Thyroid gland (tissue), 4 donors: ENCODE measurements at places on chromosomes 2 and 18. TPM values are rescaled to one million over a fixed set of nuclear protein-coding genes. Genes with fewer than 3 reads are reported as not detected.
A peak's percentile ranks its signal among the peaks of the same experiment; 100 is the strongest.

- H3K27ac ChIP-seq: peak overlapping the region; percentile 41
- H3K4me1 ChIP-seq: peaks cover 25% of the 10 kb centered on the region
- no peaks in the 10 kb centered on the region for H3K27me3 ChIP-seq
- H3K36me3 ChIP-seq: no peaks in the 10 kb centered on the region
- DNase-seq: no peak
Measured at GRCh38 chr2:27955384-27956161, 65.0 kb downstream of the BABAM2 start.

GRCh38 chr2:127101756-127102477 is 5.0 kb downstream of the BIN1 start:
- DNase-seq: no peak
- H3K36me3 ChIP-seq: no peaks in the 10 kb centered on the region
- H3K4me3 ChIP-seq: no peak overlapping the region
- H3K4me1 ChIP-seq: peaks cover 20% of the 10 kb centered on the region

Gene ERFE
- total RNA-seq: 15.3 TPM

DNA sequence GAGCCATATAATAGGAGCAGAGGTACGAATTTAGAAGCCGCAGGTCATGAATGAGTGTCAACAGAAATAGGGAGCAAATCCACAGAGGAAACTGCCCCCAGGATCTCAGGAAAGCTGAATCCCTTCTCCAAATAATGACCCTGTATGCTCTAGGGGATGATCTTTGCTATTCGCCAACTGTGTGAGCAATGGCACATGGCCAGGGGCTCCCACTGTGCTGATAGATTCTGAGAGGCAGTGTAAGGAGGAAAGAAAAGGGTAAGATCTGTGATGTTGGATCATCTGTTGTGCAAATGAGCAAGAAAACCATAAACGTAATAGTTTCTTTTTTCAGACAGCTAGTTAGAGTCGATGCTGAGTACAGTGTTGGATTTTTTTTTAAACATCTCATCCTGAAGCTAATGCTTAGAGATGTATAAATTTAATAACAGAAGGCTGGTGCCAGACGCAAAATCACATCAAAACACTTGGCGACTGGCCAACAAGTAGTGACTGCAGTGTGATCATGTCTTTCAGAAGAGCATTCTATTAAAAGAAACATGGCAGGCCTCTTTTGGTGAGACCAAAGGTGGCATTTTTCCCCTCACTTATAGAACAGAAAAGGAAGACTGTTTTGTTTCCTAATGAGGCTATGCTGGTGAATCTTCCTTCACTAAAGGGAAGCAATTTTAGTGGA is 77.4 kb downstream of the ABCA12 start:
- no peak overlapping the region for H3K4me3 ChIP-seq
- H3K36me3 ChIP-seq: no peaks in the 10 kb centered on the region
- DNase-seq: no peak
- no peak overlapping the region for H3K27ac ChIP-seq
- no peaks in the 10 kb centered on the region for H3K27me3 ChIP-seq

DNA sequence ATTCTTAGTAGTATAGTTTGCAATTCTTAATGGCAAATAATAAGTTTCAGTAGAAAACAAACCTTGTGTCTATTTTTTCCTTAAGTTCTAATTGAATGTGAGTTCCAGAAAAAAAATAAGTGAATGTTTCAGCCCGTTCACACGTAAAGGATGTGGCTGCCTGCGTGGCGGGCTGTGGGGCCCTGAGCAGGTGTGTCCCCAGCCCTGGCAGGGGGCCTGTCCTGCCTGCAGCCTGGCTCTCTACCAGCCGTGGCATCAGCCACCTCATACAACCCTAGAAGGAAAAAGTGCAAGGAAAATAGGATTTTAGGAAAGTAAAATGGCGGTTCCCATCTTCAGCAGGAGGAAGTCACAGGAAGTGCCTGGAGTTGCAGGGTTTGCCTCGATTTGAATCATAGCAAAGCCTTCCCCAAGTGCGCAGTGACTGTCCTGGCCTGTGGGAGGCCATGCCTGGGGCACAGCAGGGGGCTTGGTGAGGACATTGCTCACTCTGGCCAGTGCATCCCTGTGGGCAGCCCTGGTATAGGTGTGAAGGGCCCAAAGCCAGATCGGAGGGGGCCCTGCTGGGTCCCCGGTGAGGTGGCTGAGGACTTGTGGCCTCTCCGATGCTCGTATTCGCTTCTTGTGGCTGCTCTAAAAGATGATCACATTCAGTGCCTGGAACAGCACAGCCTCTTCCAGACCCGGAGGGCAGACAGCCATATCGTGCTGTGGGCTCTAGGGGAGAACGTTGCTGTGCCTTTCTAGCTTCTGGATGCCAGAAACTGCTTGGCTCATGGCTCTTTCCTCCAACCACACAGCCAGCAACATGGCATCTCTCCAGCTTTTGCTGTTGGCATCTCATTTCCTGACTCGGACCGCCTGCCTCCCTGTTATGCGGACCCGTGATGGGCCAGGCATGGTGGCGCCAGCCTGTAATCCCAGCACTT is 12.6 kb downstream of the DTYMK start:
- no peaks in the 10 kb centered on the region for H3K27me3 ChIP-seq
- no peak overlapping the region for H3K4me3 ChIP-seq
- DNase-seq: no peak
- H3K4me1 ChIP-seq: no peaks in the 10 kb centered on the region
- no peak overlapping the region for H3K27ac ChIP-seq

DNA sequence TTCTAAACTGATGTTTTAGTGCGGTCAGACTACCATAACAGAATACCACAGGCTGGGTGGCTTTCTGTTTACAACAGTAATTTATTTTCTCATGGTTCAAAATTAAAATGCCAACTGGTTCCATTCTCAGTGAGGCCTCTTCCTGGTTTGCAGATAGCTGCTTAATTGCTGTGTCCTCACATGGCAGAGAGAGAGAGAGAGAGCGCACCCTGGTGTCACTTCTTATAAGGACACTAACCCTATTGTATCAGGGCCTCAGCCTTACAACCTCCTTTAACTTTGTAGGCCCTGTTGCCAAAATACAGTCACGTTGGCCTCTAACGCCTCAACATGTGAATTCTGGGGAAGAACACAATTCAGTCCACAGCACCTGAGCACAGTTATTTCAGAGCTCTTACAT is 37.5 kb upstream of the ZNF385B start:
- no peaks in the 10 kb centered on the region for H3K27me3 ChIP-seq
- no peaks in the 10 kb centered on the region for H3K4me1 ChIP-seq
- H3K36me3 ChIP-seq: no peaks in the 10 kb centered on the region
- no peak overlapping the region for H3K4me3 ChIP-seq
- no peak overlapping the region for H3K27ac ChIP-seq

DNA sequence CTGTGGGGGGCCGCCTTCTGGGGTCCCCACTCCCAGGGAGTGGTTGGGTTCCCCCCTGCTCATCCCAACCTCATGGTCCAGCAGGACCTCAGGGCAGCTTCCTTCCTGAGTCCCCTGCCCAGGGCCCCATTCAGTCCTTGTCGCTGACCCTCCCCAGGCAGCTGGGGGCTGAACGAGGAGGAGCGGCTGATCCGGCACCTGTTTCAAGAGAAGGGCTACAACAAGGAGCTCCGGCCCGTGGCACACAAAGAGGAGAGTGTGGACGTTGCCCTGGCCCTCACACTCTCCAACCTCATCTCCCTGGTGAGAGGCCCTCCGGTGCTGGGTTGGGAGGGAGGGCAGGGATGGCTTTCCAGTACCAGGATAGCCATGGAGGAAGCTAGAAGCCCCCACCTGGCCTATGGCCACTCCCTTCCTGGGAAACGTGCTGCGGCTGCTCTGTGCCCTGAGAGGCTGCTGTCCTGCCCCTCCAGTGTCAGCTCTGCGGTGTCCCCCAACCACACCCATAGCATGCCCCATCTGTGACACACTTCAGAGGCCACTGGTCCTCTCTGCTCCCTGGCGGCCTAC is 497 bp downstream of the CHRND start:
- peaks cover 23% of the 10 kb centered on the region for H3K27me3 ChIP-seq
- no peaks in the 10 kb centered on the region for H3K36me3 ChIP-seq
- no peak for DNase-seq
- no peak overlapping the region for H3K4me3 ChIP-seq
- no peak overlapping the region for H3K27ac ChIP-seq
- H3K4me1 ChIP-seq: peaks cover 6% of the 10 kb centered on the region

Gene CHST9
- 0.13 TPM for total RNA-seq

GRCh38 chr2:195318440-195319111 is 338.4 kb upstream of the SLC39A10 start:
- DNase-seq: peak; percentile 15
- no peaks in the 10 kb centered on the region for H3K4me1 ChIP-seq
- H3K27me3 ChIP-seq: no peaks in the 10 kb centered on the region
- no peak overlapping the region for H3K27ac ChIP-seq

Gene SLC25A52
- total RNA-seq: 1.2 TPM

DNA sequence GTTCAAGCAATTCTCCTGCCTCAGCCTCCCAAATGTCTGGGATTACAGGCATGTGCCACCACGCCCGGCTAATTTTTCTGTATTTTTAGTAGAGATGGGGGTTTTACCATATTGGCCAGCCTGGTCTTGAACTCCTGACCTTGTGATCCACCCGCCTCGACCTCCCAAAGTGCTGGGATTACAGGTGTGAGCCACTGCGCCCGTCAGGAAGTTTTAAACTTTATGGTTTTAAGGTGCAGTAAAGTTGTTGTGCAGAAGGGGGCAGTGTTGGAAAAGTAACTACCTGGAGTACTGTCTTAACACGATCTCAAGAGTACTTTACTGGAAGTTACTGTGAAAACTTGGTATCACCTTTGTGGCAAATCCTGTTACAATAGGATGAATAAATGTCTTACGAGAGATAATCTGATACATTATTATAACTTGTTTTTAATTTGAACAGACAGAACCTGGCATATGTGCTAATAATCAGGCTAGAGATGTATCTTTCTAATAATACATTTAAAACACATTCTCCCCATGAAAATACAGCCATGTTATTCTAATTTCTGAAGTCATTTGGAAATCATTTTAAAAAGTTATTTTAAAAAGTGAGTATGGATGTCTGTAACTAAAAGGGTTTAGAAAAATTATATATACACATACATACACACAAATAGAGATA is 10.8 kb downstream of the SPDYA start:
- no peaks in the 10 kb centered on the region for H3K27me3 ChIP-seq
- peak; percentile 47 for DNase-seq
- H3K4me3 ChIP-seq: no peak overlapping the region
- H3K4me1 ChIP-seq: no peaks in the 10 kb centered on the region
- no peak overlapping the region for H3K27ac ChIP-seq

GRCh38 chr2:207901829-207902228 is 123.5 kb downstream of the PLEKHM3 start:
- DNase-seq: no peak
- no peak overlapping the region for H3K4me3 ChIP-seq
- peaks cover 19% of the 10 kb centered on the region for H3K4me1 ChIP-seq

DNA sequence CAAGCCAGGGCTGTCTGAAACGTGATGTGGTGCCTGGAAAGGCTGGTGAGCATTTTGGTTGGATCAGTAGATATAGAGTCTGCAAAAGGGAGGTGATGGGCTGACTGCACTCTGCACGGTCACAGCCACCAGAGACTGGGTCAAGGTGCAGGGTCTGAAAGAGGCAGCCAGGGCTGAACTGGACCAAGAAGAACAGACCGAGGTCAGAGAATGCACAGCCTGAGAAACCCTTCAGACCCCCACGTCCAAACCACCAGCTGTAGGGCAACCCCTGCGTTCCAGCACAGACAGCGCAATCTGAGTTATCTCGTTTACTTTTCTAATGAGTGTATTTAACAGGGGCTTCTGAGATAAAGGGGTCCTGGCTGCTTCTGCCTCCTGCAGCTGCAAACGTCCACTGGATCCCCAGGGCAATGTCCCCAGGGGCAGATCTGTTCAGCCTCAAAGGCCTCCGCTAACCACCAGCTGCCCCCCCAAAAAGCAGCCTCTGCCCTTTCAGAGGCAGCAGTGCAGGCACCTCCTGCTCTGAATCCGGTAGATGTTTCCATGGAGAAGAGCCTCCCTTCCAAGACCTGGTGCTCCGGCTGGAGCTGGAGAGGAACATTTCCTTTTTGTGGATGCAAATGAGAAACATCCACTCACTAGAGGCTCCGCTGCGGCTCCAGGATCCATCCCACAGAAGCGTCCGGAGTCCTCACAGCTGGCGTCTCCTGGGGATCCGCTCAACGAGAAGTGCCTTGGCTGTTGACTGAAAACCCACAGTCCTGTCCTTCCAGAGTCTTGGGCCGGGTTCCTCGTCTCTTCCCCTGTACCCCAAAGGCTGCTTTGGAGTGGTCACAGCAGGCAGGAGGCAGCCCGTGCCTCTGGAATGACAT is 970 bp upstream of the KCNG2 start:
- H3K4me1 ChIP-seq: peaks cover 16% of the 10 kb centered on the region
- peaks cover 19% of the 10 kb centered on the region for H3K27me3 ChIP-seq
- H3K36me3 ChIP-seq: no peaks in the 10 kb centered on the region
- H3K27ac ChIP-seq: no peak overlapping the region
- no peak overlapping the region for H3K4me3 ChIP-seq
- no peak for DNase-seq

Gene AKAIN1
- not detected for total RNA-seq

DNA sequence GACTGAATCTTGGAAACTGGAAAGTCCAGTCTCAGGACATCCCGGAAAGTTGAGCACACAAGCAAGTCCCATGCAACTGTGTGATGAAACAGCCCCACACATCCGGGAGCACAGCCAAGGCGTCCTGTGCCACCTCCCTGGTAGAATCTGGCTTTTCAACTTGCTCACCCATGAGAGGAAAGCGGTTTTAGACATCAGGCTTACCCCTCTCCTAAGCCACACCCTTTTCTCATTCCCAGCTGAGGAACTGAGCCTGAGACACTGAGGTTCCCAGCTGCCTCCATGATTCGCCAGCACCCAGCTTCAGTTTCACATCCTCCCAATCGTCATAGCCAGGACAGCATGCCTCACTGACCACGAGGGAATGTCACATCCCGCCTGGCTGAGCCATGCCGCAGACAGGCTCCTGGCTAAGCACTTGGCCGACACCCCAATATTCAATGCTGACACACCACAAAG is 60.3 kb downstream of the STEAP3 start:
- H3K27ac ChIP-seq: peak overlapping the region; percentile 70
- H3K4me3 ChIP-seq: no peak overlapping the region
- H3K4me1 ChIP-seq: peaks cover 15% of the 10 kb centered on the region
- peak; percentile 95 for DNase-seq
- no peaks in the 10 kb centered on the region for H3K36me3 ChIP-seq

DNA sequence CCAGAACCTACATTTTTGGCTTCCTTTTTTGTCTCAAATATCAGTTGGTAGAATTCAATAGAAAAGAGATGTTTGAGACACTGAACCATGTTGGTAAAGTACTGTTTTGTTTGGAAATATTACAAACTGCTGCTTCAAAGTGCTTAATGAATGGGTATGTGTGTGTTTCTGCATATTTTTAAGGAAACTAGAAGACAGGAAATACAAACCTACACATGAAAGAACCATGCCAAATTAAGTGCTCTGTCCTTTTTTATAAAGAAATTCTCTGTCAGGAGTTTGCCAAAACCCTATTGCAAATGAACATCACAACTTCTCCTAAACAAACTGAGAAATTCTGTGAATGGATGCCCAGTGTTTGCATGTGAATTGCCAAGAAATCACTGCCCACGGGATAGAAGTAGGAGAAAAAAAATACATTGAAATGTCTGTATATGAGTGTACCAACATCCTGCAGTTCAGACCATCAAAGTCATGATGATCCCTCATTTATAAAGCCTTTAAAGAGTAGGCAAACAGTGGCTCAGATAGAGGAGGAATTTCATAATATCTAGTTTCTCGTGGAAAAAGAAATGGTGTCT is 69.6 kb upstream of the RND3 start:
- no peak overlapping the region for H3K27ac ChIP-seq
- H3K4me3 ChIP-seq: no peak overlapping the region
- H3K4me1 ChIP-seq: no peaks in the 10 kb centered on the region
- DNase-seq: no peak
- H3K27me3 ChIP-seq: no peaks in the 10 kb centered on the region
